ENCODE measurements at places on chromosomes 3 and 15.

- DNase-seq, result no peak
Measured at GRCh38 chr3:127492426-127492825, 98.1 kb downstream of the TPRA1 start.

DNA sequence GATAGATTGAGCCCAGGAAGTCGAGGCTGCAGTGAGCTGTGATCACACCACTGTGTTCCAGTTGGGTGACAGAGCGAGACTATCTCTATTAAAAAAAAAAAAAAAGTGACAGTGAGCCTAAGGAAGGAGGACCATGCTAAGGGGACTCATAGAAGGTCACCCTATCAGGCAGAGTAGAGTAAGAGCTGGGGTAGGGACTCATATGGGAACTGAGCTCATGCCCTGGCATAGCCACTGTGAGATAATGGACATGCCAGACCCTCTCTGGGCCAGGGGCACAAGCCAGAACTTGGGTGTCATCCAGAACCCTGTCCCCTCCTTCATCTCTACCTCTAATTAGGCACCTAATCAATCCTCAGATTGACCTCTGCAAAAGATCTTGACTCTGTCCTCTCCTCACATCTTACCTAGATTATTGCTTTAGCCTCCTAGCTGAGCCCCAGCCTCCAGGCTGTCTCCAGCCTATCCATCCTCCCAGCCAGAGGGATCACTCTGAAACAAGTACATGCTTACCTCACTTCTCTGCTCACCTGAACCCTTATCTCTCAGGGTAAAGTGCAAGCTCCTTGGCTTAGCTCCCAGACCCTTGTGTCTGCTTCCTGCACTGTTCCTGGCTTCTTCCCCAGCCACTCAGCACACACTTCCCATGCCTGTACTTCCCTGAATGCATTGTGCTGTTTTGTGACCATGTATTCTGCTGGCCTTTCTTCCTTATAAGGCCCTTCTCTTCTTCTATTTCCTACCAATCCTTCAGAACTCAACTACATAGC is 76.4 kb downstream of the DAPK2 start:
- DNase-seq, result no peak

- DNase-seq, result no peak
Measured at GRCh38 chr3:4006288-4006687, 207.1 kb downstream of the LRRN1 start.

GRCh38 chr3:184377374-184377773 is 633 bp downstream of the THPO start:
- DNase-seq, result no peak

- DNase-seq, result no peak
Measured at GRCh38 chr3:107904536-107905066, 186.2 kb downstream of the CD47 start.

GRCh38 chr3:47731061-47731460 is 50.6 kb downstream of the SMARCC1 start:
- no peak for DNase-seq

DNA sequence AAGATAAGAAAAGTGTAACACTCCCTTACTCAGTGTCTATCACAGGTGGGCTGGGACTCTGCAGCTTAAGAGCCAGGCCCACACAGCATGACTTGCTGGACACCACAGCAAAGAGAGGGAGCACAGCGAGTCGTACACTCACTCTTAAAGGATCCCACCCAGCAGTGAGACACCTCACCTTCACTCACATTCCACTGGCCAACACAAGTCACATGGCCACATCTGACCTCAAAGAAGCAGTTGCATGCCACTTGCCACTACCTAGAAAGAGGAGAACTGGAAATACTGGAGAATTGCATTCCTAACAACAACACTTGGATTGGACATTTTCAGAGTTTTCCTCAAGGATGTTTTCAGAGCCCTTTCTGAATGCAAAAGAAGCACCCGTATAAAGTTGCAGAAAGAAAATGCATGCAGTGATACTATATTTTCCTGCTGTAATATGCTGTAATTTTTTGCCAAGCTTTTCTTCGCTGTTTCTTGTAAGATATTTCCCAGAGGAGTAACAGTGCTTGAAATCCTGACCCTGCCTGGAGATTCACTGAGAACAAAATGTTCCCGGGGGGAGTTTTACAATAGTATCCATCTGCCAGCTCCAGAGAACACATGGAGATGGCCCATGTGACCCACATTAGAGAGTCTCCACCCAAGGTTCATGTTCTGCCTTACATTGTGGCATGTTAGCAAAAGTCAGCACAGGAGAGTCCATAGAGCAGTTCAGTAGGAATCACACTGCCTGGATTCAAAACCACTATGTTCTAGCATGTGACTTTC is 42.2 kb downstream of the TRIM42 start:
- no peak for DNase-seq

GRCh38 chr3:108388136-108389132 is 92.1 kb downstream of the HHLA2 start:
- DNase-seq, result no peak

- DNase-seq, result no peak
Measured at GRCh38 chr3:39752019-39752637, 57.3 kb upstream of the MYRIP start.

- no peak for DNase-seq
Measured at GRCh38 chr3:77456906-77457305, 417.0 kb downstream of the ROBO2 start.

- DNase-seq, result no peak
Measured at GRCh38 chr15:26087395-26087794, 224.3 kb upstream of the ATP10A start.

GRCh38 chr3:4584456-4585249 is 91.5 kb downstream of the ITPR1 start:
- no peak for DNase-seq

- DNase-seq, result no peak
Measured at GRCh38 chr15:77475898-77476297, 55.2 kb downstream of the HMG20A start.

GRCh38 chr3:195715134-195715533 is 5.6 kb upstream of the MUC20 start:
- no peak for DNase-seq

- no peak for DNase-seq
Measured at GRCh38 chr3:134985864-134986715, 191.0 kb downstream of the EPHB1 start.

- no peak for DNase-seq
Measured at GRCh38 chr15:77998592-77998991, 78.9 kb downstream of the TBC1D2B start.

- no peak for DNase-seq
Measured at GRCh38 chr15:78104119-78104479, 11.7 kb downstream of the SH2D7 start.

- no peak for DNase-seq
Measured at GRCh38 chr15:92527197-92527596, 128.4 kb downstream of the FAM174B start.

DNA sequence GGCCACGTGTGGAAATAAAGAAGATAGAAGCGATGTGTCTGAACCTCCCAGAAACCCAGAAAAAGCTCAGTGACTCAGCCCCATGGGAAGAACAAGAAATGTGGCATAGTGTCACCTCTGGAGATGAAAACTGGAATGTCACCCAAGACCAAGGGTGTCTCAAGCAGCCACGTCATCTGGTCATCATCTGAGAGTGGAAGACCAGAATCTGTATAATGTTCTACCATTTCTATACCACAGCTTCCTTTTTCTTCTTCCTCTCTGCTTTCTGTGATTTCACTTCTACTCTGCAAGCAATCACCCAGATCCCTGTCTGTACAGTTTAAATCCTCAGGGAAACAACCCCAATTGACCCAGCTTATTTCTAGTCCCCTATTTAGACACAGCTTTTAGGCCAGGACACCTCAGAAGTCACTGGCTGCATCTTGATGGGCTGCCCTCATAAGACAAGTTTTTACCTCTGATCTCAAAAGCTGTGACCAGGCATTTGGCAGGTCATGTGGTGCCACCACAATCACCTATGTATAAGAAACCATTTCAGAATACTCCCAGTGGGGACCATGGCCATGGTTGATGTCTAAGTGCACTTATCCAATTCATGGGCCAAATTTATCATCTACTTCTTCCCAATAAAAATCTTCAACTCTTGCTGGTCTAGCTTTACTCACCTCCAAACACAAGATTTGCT is 278.5 kb upstream of the UMPS start:
- DNase-seq, result no peak

- DNase-seq, result no peak
Measured at GRCh38 chr3:127734181-127734720, 61.5 kb downstream of the ABTB1 start.

GRCh38 chr3:31423482-31423881 is 109.2 kb upstream of the STT3B start:
- no peak for DNase-seq

- DNase-seq, result no peak
Measured at GRCh38 chr3:137987723-137988122, 22.2 kb upstream of the CLDN18 start.

- DNase-seq, result no peak
Measured at GRCh38 chr3:162892921-162893793, 1396.5 kb downstream of the OTOL1 start.

GRCh38 chr3:69458803-69459365 is 73.0 kb upstream of the FRMD4B start:
- DNase-seq, result no peak

DNA sequence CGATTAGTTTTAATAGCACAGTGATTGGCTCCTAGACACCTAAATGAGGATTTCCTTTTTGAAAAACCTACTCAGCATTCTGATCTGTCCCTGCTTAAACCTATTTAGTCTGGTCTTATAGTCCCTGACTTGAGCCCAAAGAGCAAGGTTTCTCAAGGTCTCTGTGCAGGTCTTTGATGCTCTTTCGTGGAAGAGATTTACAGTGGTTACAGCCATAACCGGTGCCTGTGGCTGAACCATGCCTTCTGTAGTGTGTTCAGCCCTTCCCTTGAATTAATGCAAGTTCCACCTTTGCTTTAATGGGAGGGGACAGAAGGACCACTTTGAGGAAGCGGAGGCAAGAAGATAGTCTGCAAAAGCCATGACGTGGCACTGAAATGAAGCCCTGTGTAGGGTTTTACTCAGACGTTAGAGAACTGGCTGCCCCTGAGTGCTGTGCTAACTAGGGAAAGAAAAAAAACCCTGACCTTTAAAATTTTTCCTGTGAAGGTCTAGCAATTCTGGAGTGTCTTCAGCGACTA is 43.0 kb downstream of the ZBTB38 start:
- no peak for DNase-seq

GRCh38 chr3:133945381-133946095 is 49.9 kb upstream of the RAB6B start:
- no peak for DNase-seq

- no peak for DNase-seq
Measured at GRCh38 chr3:15977090-15977489, 179.3 kb upstream of the ANKRD28 start.

GRCh38 chr3:11118181-11118682 is 36.1 kb upstream of the HRH1 start:
- no peak for DNase-seq
